Dorsolateral prefrontal cortex (tissue), 122 donors: ENCODE measurements at places on chromosomes 11 and 22.

- DNase-seq = no peak
Measured at GRCh38 chr11:68430801-68431200, 29.8 kb upstream of the PPP6R3 start.

- no peak for DNase-seq
Measured at GRCh38 chr22:36867695-36868094, 6.9 kb downstream of the NCF4 start.

- no peak for DNase-seq
Measured at GRCh38 chr22:49049691-49050090, 778.0 kb downstream of the BRD1 start.

DNA sequence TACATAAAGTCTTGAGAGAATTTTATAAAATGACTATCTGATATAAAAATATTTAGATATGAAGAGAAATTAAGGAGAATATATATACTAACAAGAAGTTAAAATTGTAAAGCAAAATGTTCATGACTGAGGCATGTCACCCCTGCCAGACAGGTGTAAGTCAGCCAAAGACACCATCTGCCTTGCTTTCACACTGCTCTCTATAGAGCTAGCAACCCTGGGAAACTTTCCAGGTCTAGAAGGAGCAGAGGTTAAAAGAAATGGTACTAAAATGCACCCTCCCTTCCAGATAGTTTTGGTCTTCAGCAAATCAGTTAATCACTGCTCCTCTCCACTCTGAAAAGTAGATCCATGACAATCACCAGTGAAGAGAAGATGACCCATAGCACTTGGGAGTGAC lies 16.5 kb downstream of the PPP2R1B start:
- no peak for DNase-seq

DNA sequence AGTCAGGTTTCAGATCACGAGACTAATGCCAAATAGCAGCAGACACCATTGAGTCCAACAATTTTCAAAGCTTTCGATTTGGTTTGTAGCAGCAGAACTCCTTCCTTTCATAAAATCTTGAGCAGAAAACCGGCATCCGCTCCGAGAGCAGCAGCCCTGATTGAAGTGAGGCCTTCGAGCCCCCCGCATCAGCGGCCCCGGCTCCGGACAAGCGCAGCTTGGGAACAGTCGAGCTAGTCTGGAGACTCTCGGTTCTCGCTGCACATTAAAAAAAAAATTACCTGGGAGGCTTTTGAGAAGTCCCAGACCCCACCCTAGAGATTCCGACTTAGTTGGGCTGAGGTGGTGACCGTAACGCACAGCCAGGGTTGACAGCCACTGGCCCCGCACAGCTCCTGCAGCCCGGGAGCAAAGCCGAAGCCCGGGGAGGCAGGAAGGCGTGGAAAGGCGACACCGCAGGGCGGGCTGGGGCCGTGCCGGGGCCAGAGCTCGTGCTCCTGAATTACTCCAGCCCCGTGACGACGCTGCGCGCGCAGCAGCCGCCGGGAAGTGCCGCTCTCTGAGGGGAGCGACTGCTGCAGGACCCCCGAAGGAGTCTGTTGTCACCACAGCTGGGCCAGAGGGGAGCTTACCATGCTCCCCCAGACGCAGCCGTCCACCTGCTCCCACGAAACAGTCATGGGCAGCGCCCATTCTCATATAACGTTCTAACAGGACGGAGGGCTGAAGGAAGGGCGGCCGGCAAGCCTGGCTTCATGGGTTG lies 57.8 kb downstream of the SPATA19 start:
- DNase-seq = no peak

- DNase-seq = no peak
Measured at GRCh38 chr22:48368975-48369525, 1458.6 kb downstream of the BRD1 start.

GRCh38 chr11:31652528-31652927 lies 143.0 kb downstream of the ELP4 start:
- DNase-seq = no peak

GRCh38 chr11:119419246-119419645 lies 3.7 kb downstream of the THY1 start:
- no peak for DNase-seq

- DNase-seq = no peak
Measured at GRCh38 chr11:64563966-64564365, 27.1 kb upstream of the SLC22A12 start.

GRCh38 chr22:19641983-19642451 lies 72.3 kb upstream of the SEPTIN5 start:
- DNase-seq = no peak

DNA sequence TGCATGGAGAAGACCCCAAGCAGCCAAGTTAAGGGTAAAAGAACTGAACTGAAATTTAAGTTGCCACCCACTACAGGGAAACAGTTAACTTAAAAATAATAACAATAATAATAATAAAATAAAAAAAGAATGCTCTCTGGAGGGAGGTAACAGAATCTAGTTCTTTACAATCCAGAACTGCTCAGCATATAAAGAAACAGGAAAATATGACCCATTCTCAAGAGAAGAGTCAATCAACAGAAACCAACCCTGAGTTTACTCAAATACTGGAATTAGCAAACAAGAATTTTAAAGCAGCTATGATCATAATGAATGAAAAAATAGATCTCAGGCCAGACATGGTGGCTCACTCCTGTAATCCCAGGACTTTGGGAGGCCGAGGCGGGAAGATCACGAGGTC lies 53.8 kb downstream of the DENND5A start:
- no peak for DNase-seq

- no peak for DNase-seq
Measured at GRCh38 chr11:107591378-107592230, 657 bp downstream of the ELMOD1 start.

- DNase-seq = peak; percentile 31
Measured at GRCh38 chr11:47411884-47412746, 3.7 kb downstream of the SLC39A13 start.

GRCh38 chr11:110793556-110793955 lies 81.3 kb upstream of the ARHGAP20 start:
- DNase-seq = no peak

- DNase-seq = no peak
Measured at GRCh38 chr22:32584650-32585049, 110.0 kb downstream of the FBXO7 start.
